ENCODE measurements at places on chromosomes 2 and 18.

DNA sequence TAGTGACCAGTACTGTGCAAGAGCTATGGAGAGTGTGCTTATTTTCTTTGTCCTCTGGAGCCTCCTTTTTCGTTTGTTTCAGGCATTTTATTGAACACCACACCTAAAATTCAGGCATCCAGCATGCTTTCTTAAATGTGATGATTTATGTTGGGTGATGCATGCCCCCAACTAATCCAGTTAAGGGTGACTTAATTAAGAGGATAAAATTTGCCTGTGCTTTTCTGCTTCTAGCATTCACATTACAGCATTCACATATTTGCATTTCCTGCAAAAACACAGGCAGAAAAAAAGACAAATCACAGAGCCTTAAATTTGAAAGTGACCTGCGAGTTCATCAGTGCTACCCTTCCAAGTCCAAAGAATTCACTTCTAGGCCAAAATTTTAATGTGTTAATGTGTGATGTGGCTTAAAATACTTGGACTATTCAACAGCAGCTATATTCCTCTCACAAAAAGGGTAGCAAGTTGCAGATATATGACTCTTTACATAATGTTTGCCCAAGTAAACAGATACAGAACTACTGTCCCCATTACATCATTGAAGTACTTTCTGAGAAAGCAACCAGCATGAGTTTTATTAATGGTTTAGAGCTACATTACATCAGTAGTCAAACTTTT lies 286.5 kb downstream of the THSD7B start:
- no peak for DNase-seq

DNA sequence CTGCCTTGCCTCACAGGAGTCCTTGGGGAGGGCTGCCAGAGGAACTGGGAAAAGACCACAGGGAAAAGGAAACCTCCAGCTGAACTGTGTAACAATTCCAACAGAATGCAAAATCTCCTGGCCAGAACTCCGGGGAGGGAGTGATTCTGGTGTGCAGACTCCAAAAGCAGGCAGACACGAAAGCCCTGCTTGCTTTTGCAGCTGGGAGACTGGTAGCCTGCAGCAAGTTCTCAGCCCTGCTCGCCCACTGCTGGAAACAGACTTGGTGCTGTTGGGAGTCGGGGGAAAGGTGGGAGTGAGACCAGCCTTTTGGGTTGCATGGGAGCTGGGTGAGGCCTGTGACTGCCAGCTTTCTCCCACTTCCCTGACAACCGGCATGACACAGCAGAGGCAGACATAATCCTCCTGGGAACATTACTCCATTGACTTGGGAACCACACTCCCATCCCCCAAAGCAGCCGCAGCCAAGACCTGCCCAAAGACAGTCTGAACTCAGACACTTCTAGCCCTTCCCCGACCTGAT lies 26.0 kb upstream of the NMI start:
- DNase-seq = no peak

- DNase-seq = no peak
Measured at GRCh38 chr2:206266130-206267125, 8.0 kb upstream of the ZDBF2 start.

DNA sequence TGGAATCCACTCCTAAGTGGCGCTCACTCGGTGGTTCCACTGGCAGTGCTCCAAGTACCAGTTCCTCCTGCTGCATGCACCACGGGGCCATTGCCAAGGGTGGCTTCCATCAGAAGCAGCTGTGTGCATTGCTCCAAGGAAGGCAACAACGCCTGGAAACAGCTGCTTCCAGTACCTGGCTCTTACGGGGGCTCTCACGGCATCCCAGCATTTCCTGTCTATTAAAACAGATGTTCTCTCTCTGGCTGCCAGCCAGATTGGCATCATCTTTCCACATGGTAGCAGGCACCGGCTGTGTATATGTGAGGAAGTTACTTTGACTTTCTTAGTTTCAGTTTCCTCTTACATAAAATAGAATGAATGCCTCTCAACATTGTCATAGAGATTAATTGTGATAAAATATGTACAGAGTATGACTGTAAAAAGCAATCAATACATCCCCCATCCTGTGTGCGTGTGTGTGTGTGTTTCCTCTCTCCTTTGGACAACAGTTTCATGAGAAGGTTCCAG lies 84.9 kb downstream of the CMPK2 start:
- peak; percentile 59 for DNase-seq

DNA sequence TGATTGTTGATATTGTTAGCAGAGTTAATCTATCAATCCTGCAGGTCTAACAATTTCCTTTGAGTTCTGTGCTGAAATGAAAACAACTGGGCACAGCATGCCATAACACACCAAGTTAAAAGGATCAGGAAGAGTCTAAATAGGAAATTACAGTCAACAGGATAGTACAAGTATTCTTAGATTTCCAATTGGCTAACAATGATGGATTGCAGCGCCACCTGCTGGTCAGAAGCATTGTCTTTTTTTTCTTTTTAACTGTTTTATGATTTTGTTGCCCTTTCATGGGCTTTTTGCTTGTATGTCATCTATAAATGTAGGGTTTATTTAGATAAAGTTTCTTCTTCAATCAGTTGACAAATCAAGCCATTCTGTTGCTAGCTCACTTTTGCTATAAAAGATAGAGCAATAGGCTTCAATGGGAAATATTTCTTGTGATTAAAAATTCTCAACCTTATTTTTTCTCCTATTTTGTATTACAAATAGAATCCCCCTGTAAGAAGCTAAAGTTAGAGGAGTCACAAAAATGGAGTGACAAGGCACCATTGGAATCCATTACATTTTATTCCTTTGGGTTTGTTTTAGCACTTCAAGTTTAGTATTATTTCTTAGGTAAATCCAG lies 40.8 kb upstream of the RPRM start:
- peak; percentile 39 for DNase-seq
